ENCODE measurements at places on chromosomes 4 and X. TPM values are rescaled to one million over a fixed set of nuclear protein-coding genes. Genes with fewer than 3 reads are reported as not detected.

DNA sequence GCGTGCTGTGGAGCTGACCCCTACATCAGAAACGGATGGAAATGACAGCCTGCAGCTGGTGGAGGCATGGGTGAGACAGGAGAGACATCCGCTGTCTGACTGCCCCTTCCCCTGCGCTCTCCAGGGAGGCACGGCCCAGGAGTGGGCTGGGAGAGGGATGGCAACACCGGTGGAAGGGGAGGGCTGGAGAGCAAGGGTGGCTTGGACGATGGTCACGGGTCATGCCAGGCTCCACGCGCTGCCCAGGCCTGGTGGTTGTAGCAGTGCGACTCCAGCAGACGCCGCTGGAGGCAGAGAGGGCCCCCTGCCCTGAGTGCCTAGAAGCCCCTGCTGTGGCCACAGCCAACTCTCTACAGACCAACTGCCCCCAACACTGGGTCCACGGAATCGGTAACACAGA lies 47.9 kb downstream of the GAK start:
- H3K4me1 ChIP-seq = no peaks in the 10 kb centered on the region
- H3K27ac ChIP-seq = no peak overlapping the region
- no peak for DNase-seq
- no peaks in the 10 kb centered on the region for H3K27me3 ChIP-seq
- H3K36me3 ChIP-seq = peaks cover 2% of the 10 kb centered on the region

- no peak overlapping the region for H3K27ac ChIP-seq
- no peaks in the 10 kb centered on the region for H3K4me1 ChIP-seq
Measured at GRCh38 chr4:126799971-126800574, 832.7 kb upstream of the INTU start.

Gene NR3C2
- total RNA-seq = 2.7 TPM

DNA sequence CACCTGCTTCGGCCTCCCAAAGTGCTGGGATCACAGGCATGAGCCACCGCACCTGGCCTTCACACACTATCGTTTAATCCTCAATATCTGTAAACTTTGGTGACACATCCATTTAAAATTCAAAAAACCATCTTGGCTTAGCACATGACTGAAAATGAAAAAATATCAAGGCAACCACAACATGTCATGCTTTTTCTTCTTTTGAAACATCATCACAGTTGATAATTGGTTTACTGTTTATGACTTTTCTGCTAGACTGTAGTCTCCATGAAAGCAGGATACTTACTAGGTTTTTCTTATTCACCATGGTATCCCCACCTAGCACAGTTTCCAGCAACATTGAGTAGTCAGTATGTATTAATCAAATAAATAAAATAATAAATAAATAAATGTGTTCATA lies 11.0 kb downstream of the GNRHR start:
- no peak for DNase-seq
- H3K4me1 ChIP-seq = no peaks in the 10 kb centered on the region
- H3K27ac ChIP-seq = no peak overlapping the region
- no peak overlapping the region for H3K4me3 ChIP-seq

DNA sequence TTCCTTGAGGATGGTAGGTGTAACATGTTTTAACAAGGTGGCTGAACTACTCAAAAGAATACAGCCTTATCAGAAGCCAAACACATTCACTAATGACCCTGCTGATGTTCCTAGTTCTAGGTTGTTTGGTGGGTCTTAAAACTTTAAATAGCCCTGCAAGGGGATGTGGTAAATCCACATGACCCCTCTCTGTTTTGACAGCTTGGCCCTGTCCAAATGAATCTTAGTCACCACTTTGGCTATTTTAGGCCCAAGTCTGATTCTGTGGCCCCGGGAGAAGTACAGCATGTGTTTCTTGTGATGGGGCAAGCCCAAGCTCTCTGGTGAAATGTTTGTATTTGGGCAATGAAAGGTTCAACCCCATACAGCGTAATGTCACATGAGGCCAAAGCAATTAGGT lies 54.5 kb upstream of the GPR34 start:
- DNase-seq = no peak
- no peaks in the 10 kb centered on the region for H3K27me3 ChIP-seq
- H3K4me3 ChIP-seq = no peak overlapping the region
- no peaks in the 10 kb centered on the region for H3K4me1 ChIP-seq
- no peaks in the 10 kb centered on the region for H3K36me3 ChIP-seq

Gene FAM149A
- 8.9 TPM for total RNA-seq

Gene GUCY2F
- not detected for total RNA-seq

DNA sequence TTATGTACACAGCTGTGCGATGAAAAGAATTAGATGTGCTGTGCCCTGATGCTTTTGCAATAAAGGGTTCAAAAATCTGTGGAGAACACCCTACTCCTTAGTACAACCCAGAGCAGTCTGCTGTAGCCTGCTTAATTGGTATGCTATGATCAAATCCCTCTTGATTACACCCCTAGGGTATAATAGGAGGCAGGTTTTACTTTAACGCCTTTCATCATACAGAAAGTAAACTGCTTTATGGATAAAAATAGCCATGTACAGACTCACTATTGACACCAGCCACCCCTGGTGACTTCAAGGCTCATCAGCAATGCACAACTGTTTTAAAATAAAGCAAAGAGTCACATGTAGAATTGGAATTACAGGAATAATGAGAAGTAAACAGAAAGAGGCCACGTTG lies 315.3 kb downstream of the DMD start:
- H3K27me3 ChIP-seq = no peaks in the 10 kb centered on the region
- H3K36me3 ChIP-seq = no peaks in the 10 kb centered on the region
- no peak overlapping the region for H3K4me3 ChIP-seq
- no peaks in the 10 kb centered on the region for H3K4me1 ChIP-seq

Gene SLC10A4
- 8.4 TPM for total RNA-seq

- no peaks in the 10 kb centered on the region for H3K36me3 ChIP-seq
- no peak for DNase-seq
- no peak overlapping the region for H3K27ac ChIP-seq
- H3K27me3 ChIP-seq = no peaks in the 10 kb centered on the region
- H3K4me1 ChIP-seq = no peaks in the 10 kb centered on the region
Measured at GRCh38 chrX:18666614-18667013, 5.3 kb downstream of the RS1 start.

GRCh38 chr4:129046055-129046959 lies 47.0 kb downstream of the SCLT1 start:
- no peak for DNase-seq
- no peaks in the 10 kb centered on the region for H3K27me3 ChIP-seq
- H3K36me3 ChIP-seq = no peaks in the 10 kb centered on the region
- H3K4me3 ChIP-seq = no peak overlapping the region
- no peak overlapping the region for H3K27ac ChIP-seq

- H3K4me1 ChIP-seq = no peaks in the 10 kb centered on the region
- H3K4me3 ChIP-seq = no peak overlapping the region
- H3K27ac ChIP-seq = no peak overlapping the region
- peaks cover 19% of the 10 kb centered on the region for H3K27me3 ChIP-seq
- no peaks in the 10 kb centered on the region for H3K36me3 ChIP-seq
Measured at GRCh38 chr4:138852681-138853080, 162.9 kb upstream of the NOCT start.

DNA sequence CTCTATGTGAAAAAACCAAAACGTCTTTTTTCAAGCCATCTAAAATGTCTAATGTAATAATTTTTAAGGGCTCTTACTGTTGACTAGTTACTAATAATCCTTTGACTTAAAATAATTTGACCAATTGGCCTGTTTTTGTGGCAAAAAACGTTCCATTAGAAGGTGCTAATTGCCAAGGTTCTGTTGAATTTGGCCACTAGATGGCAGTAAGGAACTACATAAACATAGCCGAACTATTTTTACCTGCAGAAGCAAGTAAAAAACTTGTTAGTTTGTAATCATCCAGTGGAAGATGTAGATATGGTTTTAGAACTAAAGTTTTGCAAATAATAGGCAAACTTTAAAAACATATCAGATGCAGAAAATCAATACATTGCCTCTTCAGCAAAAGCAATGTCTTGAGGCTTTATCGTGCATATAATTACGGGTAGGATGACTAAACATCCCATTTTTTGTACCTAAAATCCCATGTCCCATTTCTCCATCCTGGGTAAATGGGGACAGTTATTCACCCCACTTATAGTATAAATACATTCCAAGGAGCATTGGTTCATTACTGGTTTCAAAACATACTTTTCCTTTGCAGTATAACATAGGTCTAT lies 57.6 kb downstream of the PROM1 start:
- H3K36me3 ChIP-seq = no peaks in the 10 kb centered on the region
- DNase-seq = peak; percentile 48
- no peak overlapping the region for H3K27ac ChIP-seq

Gene LRBA
- 79.8 TPM for total RNA-seq

DNA sequence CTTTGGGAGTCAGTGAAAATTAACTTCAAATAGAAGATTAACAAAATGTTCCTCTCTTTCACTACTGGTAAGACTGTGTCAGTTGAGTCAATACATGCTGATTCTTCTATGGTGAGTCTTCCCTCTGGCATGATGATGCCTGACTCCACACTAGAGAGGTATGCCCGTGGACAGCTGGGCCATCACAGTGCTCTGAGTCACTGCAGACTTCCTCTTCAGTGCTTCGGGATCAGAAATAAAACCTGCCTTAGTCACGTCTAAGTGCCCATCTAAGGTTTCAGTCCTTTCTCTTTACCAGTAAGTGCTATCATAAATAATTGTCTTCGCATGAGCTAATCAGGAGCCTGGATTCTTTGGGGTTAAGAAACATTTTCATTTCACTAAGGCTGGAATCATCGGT lies 1.6 kb upstream of the ASB5 start:
- H3K4me3 ChIP-seq = peak overlapping the region; percentile 4
- H3K4me1 ChIP-seq = peaks cover 5% of the 10 kb centered on the region
- peak overlapping the region; percentile 23 for H3K27ac ChIP-seq
- H3K27me3 ChIP-seq = no peaks in the 10 kb centered on the region
- DNase-seq = peak; percentile 93

Gene GAGE12C
- total RNA-seq = not detected

- no peaks in the 10 kb centered on the region for H3K4me1 ChIP-seq
- H3K27ac ChIP-seq = no peak overlapping the region
- H3K27me3 ChIP-seq = no peaks in the 10 kb centered on the region
- no peak overlapping the region for H3K4me3 ChIP-seq
Measured at GRCh38 chrX:3388457-3388856, 42.0 kb upstream of the MXRA5 start.

Gene RHOXF2B
- total RNA-seq = not detected

DNA sequence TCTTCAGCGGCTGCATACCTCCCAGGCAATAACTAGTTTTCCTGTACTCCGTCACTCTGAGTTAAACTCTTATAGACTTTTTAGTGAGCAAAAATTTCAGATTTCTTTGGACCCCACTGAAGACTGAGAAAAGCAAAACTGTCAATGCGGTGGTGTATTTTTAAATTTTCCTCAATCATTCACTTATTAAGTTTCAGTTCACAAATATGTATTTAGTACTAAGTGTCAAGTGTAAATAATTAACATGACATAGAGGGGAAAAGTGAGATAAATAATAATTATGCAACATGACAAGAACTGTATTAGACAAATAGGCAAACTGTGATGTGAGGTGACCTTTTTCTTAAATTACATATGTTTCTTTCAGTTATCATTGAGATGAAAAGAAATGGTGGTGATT lies 124.4 kb downstream of the NAF1 start:
- H3K4me3 ChIP-seq = no peak overlapping the region
- H3K36me3 ChIP-seq = no peaks in the 10 kb centered on the region
- no peaks in the 10 kb centered on the region for H3K27me3 ChIP-seq
- no peak for DNase-seq
- H3K27ac ChIP-seq = no peak overlapping the region
- no peaks in the 10 kb centered on the region for H3K4me1 ChIP-seq

GRCh38 chrX:37712458-37712857 lies 26.9 kb downstream of the XK start:
- H3K27ac ChIP-seq = no peak overlapping the region
- H3K36me3 ChIP-seq = no peaks in the 10 kb centered on the region
- no peak overlapping the region for H3K4me3 ChIP-seq
- no peaks in the 10 kb centered on the region for H3K27me3 ChIP-seq
- no peaks in the 10 kb centered on the region for H3K4me1 ChIP-seq

DNA sequence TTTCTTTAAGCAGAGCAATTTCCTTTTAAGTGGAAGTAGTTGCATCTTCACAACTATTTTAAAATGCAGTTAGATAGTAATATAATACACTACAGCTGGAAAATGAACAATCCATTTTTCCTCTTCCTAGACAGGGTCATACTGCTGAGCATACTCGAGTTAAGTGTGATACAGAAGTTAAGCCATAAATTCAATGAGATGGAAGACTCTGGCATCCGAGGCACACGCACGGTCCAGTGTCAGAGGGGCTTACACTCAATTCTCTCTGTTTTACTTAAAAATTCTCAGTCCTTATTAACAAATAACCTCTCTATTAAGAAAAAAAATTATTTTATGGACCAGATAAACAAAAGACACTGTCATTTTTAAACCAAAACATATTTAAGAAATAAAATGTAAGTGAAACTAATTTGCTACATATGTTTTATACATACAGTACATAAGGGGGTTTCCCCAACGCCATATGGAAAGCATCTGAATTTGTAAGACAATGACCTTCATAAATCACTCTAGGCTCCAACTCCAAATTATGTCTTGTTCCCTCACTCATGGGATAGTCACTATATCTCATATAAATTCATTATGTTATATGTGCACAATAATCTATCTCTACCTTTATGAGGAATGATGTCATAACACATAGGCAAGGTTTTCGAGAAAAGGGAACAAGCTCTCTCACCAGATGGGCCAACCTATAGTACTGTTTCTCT lies 315.3 kb downstream of the PAPSS1 start:
- H3K4me3 ChIP-seq = no peak overlapping the region
- H3K27me3 ChIP-seq = no peaks in the 10 kb centered on the region

Gene DMRTC1
- not detected for total RNA-seq

DNA sequence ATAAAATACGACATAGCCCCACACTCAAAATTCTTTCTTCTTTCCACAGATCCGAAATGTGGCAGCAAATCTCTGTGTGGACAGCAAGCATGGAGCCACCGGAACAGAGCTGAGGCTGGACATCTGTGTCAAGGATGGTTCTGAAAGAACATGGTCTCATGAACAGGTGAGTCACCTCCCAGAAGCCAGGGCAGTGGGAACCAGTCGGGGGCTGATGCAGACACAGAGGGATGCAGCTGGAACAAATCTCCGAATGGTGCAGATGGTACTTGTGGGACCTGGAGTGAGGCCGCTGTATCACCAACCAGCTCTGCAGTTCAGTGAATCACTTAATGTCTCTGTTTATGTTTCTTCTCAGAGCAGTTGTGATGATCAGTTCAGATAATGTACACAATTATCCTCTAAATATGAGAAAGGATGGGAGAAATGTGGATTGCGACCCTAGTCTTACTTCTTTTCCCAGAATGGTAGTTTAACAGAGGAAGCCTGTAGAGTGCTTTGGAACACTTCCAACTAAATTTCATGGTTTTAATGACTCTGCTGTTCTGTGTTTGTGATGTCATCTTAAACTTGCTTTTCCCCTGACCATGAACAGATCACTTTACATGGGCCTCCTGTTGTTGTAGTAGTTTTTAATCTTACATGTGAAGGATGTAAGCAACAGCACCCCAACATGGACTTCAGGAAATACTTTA lies 159.3 kb upstream of the GALNT7 start:
- H3K4me1 ChIP-seq = peaks cover 8% of the 10 kb centered on the region
- no peak overlapping the region for H3K27ac ChIP-seq
- H3K27me3 ChIP-seq = no peaks in the 10 kb centered on the region
- no peaks in the 10 kb centered on the region for H3K36me3 ChIP-seq
- no peak for DNase-seq
- no peak overlapping the region for H3K4me3 ChIP-seq

GRCh38 chrX:11704725-11705495 lies 39.2 kb upstream of the ARHGAP6 start:
- H3K4me3 ChIP-seq = no peak overlapping the region
- no peak overlapping the region for H3K27ac ChIP-seq
- no peaks in the 10 kb centered on the region for H3K36me3 ChIP-seq
- H3K4me1 ChIP-seq = no peaks in the 10 kb centered on the region

Gene NDNF
- total RNA-seq = 0.22 TPM

GRCh38 chr4:184850431-184851199 lies 24.8 kb upstream of the ACSL1 start:
- H3K4me1 ChIP-seq = no peaks in the 10 kb centered on the region
- 0 out of 2 replicates have a peak, but pooled peaks cover 10% of the 10 kb centered on the region for H3K27me3 ChIP-seq
- H3K4me3 ChIP-seq = no peak overlapping the region
- DNase-seq = no peak

Data from HCT116 (cell line).